ENCODE measurements at places on chromosomes 1 and 21.

DNA sequence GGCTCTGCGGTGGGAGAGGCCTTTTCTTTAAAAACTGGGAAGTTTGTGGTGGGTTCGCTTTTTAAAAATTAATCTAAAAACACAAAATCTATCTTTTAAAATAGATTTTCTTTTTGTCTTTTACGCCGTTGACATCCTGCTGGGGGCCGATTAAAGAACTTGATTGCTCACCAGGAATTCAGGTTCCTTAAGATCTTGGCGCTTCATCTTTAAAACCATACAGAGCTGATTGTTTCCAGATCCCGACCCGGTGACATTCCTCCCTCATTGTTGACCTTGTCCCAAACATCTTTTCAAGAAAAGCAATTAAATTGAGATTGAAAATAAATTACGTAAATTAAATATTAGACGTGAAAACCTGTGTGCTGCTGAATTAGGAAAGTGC, 546 bp upstream of the ZNF697 start:
- no peak for DNase-seq

DNA sequence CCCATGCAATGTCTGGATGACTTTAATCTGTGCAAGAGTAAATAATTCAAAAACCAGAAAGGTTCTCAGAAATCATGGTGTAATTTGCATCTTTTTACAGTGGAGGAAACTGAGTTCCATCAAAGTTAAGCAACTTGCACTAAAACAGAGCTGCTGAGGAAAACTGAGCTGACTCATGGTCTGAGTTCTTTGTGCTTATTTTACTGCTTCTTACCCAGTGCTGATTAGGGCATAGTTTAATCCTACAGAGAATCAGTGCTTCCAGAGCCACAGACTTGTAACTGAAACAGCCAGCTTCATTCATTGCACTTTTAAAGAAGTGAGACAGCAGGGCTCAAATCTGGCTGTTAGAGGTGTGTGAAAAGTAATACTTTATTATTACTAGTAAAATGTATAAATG, 10.9 kb upstream of the RWDD3 start:
- no peak for DNase-seq

DNA sequence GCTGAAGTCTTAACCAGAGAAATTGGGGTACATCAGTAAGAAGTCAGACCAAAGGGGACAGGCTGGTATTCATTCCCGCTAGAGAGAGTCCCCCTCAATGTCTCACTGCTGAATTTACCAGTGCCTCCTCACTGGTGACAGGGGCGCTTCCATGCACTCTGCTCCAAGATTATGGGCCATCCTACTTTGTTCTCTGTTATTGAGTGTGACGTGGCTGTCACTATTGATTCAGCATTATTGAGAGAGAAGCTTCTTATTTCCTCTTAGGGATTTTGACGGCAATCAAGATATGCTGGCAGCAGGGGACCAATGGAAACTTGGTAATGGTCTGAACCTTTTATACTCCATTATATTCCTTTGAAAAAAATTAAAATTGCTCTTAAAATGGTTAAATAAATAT, 118.6 kb downstream of the SYF2 start:
- DNase-seq = no peak

- DNase-seq = no peak
Observed at GRCh38 chr1:77687519-77687906, 5.1 kb upstream of the ZZZ3 start.

- DNase-seq = no peak
Observed at GRCh38 chr1:42453386-42453785, 2.4 kb downstream of the ZMYND12 start.

GRCh38 chr1:116569776-116570357, 959 bp downstream of the CD58 start:
- peak; percentile 67 for DNase-seq

DNA sequence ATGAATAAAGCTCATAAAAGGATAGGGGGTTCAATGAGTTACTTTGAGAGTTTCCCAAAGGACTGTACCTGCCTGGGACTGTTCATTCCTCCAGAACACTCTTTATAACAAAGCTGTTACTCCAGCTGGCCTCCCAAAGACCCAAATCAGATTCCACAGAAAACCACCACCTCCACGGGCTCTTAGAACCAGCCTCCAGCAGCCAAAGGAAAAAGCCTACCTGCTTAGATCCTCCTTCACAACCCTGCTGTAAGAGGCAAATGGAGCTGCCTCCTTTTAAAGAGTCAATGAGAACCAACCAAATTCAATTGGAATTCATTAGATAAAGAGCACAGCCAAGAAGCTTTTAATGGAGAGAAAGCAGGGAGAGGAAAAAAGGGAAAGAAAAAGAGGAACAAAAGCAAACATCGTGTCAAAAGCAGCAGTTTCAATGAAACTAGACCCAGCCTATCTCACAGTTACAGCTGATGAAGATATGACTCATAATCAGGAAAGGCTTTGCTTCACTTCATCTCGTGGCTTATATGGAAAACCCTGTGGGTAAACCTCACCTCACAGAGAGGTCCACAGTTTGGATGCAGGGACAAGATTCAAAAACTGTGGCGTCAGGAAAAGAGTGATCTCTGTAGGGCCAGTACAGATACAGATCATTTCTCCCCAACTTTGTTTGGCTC, 27.8 kb upstream of the FMO4 start:
- DNase-seq = no peak

DNA sequence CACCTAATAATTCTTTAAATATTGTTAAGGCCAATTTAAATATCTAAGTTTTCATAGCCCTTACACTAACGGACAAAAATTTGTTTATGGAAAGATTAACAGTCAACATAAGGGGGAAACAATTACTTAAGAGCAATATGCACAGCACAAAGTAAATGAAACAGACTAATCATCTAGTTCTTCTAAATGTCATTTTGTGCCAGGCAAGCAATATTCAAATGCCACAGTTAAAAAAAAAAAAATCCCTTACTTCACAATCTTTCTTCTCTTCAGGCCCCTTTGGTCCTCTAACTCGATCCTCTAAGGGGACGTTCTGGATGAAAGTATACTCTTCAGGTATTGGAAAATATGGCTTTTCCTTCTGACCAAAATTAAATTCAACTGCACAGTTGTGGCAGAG, 6.6 kb downstream of the HNRNPU start:
- no peak for DNase-seq

DNA sequence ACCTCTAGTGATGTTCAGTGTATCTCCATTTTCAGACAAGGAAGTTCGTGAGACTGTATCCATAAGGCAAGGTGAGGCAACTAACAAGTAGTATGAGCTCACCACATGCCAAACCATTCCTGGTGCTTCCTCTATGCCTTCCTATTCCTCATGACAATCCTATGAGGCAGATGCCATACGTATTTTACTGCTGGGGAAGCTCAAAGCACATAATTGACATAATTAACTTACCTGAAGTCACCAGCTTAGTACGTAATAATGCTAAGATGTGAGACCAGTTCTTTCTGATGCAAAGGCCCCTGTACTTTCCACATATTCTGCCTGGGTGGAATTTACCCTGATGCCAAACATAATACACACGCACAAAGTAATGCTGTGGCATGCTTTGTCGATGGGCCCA, 83.6 kb upstream of the NFIA start:
- no peak for DNase-seq

DNA sequence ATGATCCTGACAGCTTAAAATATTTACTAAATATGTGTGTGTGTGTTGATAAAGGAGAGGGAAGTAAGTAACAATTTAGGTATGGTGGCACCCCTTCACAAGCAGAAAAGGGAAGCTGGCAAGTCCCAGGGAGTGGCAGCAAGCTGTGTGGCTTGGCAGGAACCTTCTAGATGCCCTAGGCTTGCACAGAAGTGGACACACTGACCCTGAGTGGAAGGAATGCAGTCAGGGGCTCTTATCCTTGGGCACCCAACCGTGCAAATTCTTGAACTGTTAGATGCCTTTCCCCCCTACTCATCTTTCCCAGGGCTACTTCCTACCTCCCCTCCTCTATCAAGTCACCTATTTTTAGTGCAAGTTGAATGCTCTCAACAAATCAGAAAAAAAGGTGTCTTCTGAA, 18.9 kb downstream of the ACP6 start:
- DNase-seq = no peak

GRCh38 chr1:245197121-245197520, 42.3 kb downstream of the KIF26B start:
- DNase-seq = no peak

DNA sequence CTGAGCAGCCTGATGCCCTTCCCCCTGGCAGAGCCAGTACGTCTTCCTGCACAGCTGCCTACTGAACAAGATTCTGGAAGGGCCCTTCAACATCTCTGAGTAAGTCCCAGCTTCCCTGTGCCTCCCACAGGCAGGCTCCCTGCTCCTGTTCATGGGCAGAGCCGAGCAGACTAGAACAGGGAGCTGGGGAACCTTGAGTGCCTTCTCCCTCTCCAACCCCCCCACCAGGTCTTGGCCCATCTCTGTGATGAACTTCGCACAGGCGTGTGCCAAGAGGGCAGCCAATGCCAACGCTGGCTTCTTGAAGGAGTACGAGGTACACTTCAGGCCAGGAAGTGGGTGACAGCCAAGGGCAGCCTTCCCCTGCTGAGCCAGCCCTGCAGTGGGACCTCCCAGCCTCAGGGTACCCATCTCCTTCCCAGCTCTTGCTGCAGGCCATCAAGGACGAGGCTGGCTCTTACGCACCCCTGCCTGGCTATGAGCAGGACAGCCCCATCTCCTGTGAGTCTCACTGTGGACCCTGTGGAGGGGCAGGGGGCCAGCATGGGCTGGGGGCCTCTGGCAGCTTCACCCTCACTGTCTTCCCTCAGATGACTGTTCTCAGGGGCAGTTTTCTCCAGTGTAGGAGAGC, 6.4 kb upstream of the LGR6 start:
- DNase-seq = no peak

- no peak for DNase-seq
Observed at GRCh38 chr1:67041841-67042503, 12.0 kb downstream of the SLC35D1 start.
